D341Med (cell line): ENCODE measurements at places on chromosomes 2 and 18.

- no peak for DNase-seq
Observed at GRCh38 chr2:220044383-220044782, 417.0 kb downstream of the SLC4A3 start.

DNA sequence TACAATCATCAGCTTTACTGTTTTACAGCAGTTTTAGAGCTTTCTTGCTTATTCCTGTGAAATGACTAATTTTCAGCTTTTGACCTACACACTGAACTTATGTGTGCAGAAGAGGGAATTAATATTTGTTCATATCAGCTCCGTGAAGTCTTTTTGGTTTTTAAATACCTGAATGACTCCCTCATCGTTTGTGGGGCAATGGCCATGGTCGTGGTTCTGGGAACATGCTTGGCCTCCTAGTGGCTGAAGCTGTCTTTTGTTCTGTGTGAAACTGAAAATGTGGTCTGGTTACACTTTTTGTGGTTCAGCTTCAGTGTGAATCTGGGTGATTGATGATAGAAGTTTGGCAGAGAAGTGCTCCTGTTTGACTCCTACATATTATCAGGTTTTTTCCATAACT is 408.1 kb downstream of the THSD7B start:
- no peak for DNase-seq

DNA sequence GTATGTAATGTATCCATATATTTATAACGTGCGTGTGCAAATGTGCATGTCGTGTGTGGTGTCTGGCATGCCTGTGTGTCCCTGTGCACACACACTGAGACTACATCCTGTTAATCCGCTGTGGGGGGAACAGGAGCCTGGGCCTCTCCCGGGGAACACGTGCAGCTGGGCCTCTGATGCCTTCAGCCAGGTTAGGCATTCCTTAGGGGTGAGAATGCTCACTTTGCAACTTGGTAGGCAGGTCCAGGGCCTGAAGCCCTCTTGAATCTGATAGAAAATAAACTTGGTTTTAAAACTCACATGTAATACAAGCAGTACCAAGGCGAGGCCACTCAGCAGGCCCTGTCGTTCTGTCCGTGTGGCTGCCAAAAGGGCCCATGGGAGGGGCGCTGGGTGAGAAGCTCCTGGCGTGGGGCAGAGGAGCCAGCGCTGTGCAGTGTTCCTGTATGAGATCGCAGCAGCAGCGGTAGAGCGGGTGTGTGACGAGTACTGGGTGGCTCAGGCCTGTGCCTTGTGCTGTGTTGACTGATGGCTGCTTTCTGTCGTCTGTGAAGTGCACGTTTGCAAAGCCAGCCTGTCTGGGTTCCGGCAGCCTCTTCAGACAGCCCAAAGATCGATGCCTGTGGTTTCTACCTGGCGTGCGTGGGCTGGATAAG is 16.2 kb downstream of the SALL3 start:
- DNase-seq = no peak

DNA sequence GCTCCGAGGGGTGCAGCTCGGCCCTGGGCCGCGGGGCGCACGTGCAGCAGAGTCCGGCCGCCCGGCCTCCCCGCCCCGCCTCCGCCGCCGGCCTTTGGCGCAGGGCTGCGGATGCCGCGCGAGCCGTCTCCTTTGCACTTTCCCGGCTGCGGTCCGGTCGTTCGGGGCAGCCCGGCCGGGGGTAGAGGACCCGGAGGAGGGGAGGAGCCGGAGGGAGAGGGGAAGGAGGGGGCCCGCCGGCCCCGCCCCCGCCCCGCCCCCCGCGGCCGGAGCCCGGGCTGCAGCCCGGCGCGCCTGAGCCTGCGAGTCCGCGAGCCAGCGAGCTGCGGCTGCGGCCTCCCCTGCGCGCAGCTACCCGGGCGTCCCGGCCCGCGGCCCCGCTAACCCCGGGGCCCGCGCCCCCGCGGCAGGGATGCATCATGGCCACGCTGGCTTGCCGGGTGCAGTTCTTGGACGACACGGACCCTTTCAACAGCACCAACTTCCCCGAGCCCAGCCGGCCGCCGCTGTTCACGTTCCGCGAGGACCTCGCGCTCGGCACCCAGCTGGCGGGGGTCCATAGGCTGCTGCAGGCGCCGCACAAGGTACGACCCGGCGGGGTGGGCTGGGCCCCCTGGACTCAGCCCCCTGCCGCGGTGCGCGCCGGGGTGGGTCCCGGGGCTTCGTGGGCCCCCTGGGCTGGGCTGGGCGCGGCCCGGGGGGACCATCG is at the start of gene FHOD3:
TSS of gene FHOD3 (plus strand) at position 297 of the 709 bp plus-strand sequence. CDS start at position 420, 123 bp downstream.
- DNase-seq = peak; percentile 94

DNA sequence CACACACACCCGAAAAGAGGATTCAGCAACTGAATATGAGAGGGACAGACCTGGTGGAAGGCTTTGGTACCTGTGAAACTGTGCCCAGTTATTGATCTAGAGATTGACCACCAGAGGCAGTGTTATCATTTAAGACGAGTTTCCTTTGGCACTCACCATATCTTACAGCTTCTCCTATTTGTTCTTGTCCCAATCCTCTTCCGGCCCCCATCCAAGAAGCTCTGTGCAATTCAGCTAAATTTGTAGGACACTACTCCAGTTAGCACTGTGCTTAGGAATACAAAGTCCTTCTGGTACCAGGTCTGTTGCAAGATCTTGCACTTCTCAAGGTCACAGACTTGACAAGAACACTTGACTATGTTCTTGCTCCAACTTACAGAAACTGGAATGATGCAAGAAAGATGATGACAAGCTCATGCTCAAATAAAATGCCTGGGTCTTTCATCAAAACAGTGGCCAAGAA is 177.7 kb downstream of the TMEM247 start:
- DNase-seq = peak; percentile 54

DNA sequence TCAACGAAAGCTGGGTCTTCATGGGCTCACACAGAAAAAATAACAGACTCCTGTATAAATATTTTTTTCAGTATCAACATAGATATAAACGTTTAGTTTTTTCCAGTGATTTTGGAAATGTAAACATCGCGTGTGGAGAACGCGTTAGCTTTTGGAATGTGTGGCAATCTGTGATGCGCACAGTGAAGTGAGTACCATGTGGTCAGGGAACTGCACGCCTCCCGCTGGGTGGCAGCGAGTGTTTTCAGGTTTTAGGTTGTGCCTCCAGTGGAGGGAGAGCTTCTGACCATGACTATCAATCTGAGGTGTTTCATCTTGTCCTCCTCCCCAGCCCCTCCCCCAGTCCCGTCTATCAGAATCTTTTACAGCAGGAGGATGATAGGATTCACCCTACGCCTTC is 127.8 kb downstream of the ARHGAP28 start:
- no peak for DNase-seq
